ENCODE measurements at places on chromosomes 2 and 18.

DNA sequence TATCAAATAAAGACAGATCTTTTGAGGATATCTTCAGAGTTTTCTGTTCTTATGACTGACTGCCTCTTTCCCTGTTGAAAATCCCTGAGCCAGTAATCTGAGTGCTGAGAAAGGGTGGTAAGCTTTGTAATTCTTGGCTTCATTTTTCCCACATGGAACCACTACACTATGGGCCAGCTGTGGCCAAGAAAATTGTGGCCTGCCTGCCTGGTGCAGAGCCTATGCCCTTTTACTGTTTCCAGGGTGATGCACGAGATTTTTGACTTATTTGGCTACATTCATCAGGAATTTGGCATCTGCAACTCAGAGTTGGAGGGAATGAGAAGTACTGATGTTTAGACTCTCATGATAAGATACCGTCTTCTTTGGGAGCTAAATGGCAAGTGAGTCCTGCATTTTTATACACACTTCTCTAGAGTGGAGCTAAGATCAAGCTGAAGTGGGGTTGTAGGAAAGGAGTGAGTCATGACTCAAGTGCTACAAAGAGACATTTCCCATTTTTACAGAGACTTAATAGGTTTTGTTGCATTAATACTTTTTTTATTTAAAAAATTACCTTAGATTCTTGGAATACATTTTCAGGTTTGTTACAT, 328.2 kb upstream of the CDH7 start:
- DNase-seq, result no peak

- no peak for DNase-seq
Measured at GRCh38 chr2:134253117-134253704, 661 bp upstream of the MGAT5 start.

DNA sequence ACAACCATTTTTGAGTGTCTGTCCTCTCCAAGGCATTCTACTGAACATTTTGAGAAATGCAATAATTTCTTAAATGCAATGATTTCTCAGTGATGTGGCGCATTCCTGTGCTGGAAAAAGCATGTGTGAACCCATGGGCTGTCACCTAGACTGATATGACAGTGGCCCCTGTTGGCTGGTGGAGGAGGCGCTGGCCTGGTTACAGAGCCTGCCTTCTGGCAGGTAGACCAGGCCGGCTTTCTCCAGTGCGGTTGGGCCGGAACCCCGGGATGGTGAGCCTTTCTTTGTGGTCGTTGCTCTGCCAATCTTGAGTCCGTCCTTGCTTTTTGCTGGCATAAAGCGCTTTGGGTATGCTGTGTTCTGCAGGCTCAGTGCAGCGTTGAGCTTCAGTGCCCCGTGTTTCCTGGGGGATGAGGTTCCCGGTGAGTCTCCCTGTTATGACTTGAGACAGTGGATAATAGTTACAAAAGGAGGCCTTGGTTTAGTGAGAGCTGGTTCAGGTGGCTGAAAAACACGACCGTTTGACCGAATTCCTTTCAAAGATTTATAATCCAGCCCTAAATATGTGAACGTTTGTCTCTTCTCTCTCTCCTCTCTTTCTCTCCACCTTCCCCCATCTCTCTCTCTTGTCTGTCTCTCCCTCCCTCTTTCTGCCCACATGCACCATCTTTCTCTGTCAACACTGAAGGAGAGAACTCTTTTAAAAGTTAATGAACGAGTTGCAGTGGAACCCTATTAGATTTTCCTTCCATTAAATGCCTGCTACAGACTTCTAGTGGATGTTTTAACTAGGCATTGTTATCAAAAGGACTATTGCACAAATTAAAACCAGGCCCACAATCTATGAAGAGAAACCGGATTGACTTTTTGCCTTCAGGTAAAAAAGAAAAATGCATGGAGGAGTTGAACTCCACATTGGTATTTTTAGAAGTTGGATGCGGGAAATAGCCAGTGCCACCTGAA, 34.0 kb downstream of the TSHZ1 start:
- DNase-seq, result no peak

DNA sequence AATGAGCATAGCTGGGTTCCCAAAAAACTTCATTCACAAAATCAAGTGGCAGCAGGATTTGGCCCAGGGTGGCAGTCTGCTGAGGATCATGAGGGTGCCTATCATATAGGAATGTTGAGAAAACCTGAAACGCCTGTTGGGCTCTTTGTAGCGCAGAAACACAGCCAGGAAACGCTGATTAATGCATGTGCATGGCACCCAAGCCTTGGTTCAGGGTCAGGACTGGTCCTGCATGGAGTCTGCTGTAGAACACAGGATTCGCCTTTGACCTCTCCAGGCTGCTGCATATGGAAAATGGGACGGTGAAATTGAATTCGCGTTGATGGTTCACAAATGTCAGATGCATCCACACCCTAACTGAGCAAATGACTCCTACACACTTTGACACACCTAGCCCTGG, 227.9 kb upstream of the COPS8 start:
- no peak for DNase-seq

- DNase-seq, result no peak
Measured at GRCh38 chr2:109024477-109024876, 35.5 kb upstream of the EDAR start.

DNA sequence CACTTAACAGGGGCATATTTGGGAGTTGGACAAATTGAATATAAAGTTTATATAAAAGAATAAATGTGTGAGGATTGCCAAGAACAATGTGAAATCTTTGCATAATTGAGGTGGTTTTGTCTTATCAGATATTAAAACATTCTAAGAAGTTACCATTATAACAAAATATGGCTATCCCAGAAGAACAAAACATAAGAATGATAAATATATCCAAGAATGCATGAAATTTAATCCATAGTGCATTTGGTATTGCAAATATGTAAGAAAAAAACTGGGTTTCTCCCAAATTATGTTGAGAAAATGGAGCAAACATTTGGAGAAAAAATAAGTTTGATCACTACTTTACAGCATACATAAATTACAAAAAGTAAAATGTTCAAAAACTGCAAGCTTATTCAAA, 562.4 kb downstream of the RNF144A start:
- DNase-seq, result no peak

DNA sequence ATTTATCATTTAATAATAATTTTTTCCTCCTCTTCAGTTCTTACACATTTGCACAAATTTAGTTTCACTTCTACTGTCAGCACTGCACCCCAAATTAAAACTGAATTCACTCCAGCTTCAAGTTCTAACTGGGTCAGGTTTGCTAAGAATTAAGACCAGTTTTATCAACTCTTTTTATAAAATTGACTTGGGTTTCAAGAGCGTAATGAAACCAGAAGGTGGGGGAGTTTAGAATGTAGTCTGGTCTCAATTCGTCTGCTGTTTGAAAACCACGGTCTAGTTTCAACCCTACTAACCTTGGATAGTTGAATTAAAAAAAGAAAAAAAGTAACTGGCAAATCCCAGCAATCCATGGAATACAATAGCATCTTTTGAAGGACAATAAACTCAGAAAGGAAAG, 14.3 kb upstream of the CTLA4 start:
- DNase-seq, result no peak
